ENCODE measurements at places on chromosomes 6 and 20. TPM values are rescaled to one million over a fixed set of nuclear protein-coding genes. Genes with fewer than 3 reads are reported as not detected.

GRCh38 chr6:157054531-157054979 is 268.8 kb downstream of the TMEM242 start:
- DNase-seq, result no peak

DNA sequence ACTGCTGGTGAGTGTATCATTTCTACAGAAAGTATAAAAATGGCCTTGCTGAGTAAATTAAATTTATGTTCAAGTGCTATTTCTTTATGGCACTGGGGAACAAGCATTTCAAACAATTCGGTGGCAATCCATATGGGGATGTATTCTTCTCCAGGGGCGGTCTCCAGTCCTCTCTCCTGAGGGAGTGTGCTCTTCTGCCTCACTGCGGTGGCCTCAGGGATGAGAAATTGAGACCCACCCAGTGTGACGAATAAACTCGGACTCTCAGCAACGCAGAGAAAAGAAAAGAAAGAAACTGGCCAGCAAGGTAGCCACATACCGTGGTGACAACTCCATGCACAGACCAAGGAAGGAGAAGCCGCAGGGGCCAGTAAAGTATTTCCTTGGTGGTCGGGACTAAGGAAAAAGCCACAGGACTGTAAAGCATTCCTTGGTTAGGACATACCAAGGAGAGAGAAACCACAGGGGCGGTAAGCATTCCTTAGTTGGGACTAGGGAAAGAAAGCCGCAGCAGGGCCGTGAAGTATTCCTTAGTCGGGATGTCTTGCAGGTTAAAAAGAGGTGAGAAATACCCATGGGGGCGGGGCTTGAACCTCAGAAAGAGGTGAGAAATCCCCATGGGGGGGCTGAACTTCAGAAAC is 13.6 kb upstream of the GOPC start:
- DNase-seq, result no peak

GRCh38 chr20:59603176-59603575 is 1.2 kb upstream of the PHACTR3 start:
- no peak for DNase-seq

DNA sequence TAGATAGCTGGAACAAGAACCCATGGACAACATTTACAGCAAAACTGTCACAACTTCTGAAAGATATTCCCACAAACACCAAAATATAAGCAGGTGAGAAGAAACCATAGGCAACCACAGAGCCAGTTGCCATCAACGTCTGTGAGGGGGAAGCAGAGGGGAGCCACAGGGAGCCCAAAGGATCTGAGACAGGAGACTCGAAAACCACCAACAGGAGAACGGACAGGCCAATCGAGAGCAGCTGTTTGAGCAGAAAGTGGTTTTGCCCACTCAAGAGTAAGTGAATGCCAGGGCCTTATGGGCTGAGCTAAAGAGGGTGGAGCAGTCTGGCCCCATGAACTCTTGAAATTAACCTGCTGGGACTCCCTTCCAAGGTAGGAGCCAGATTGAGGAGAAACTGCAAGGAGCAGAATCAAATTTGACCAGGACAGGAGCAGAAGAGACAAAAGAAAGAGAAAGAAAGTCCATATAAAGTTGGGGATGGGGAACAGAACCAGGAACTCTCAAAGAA is 195.4 kb downstream of the ANKRD60 start:
- DNase-seq, result no peak

- DNase-seq, result peak; percentile 87
Measured at GRCh38 chr6:38973178-38974057, 75.2 kb upstream of the GLP1R start.

DNA sequence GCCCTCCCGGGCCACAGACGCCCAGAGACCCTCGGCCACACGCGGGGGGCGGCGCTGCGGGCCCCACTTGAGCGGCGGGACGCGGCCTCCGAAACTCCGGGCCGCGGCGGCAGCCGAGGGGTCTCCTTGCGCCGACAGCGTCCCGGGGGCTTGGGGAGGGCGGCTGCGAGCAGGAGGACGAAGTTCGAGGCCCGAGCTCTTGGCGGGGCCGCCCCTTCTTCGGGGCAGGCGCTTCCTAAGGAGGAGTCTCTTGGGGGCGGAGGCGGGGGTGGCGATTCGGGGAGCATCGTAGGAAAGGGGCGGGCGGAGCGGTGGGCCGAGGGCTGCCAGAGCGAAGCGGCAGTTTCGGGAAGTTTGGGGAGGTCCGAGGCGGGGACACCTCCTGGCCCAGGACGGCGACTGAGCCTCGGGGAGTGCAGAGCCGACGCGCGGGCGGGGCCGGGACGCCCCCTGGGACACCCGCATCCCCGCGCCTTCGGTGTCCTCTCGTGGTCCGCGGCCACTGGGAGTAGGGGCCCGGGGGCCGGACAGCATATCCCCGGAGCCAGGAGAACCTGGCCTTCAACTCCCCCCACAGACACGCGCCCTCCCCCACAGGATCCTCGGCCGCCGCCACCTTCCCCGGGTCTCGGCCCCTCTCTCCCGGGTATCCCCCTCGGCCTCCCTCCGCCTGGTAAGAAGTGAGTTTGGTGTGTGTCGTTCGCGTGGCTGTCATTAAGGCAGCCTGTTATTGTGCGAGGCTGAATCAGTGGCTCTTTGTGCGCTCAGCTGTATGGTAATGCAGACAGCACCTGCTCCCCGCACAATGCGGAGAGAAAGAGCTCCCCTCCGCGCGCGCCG is 613 bp upstream of the DLL1 start:
- peak; percentile 27 for DNase-seq

GRCh38 chr6:82419132-82419581 is 55.5 kb downstream of the TPBG start:
- no peak for DNase-seq

DNA sequence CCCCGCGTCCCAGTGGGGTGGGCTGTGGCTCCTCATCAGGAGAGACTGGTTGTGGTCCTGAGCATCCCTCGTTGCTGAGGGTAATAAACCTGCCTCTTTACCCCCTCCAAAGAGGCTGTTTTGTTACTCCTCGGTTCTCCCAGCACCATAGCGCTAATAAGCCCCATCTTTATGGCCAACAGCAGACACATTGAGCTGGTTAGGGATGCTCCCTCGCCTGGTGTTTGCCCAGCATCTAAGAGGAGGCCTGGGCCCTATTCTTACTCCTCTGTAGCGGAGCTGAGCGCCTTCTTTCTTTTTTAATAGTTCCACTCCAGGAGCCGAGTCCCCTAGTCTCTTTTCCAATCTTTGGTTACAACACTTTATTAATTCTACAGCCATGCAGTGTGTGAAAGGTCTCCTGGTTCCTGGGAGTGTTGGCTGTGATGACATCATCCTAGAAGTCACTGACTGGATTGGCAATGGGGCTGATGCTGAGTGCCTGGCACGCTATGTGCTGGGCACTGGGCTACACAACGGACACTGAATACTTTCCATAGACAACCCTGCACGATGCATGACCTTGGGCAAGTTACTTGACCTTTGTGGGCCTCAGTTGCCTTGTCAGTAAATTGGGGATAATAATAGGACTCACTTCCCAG is 50.6 kb upstream of the CCDC167 start:
- peak; percentile 54 for DNase-seq

- no peak for DNase-seq
Measured at GRCh38 chr6:5055118-5055517, 30.0 kb upstream of the PPP1R3G start.

- DNase-seq, result peak; percentile 42
Measured at GRCh38 chr20:13494019-13494418, 144.7 kb downstream of the TASP1 start.

GRCh38 chr6:136609873-136610706 is 59.9 kb upstream of the MAP7 start:
- peak; percentile 96 for DNase-seq

- no peak for DNase-seq
Measured at GRCh38 chr20:19275038-19275629, 62.7 kb downstream of the SLC24A3 start.

- peak; percentile 7 for DNase-seq
Measured at GRCh38 chr6:41497994-41498393, 48.2 kb upstream of the FOXP4 start.

- DNase-seq, result no peak
Measured at GRCh38 chr6:31892821-31893220, 4.7 kb downstream of the EHMT2 start.

GRCh38 chr6:140546640-140547039 is 1172.2 kb upstream of the CITED2 start:
- peak; percentile 65 for DNase-seq

DNA sequence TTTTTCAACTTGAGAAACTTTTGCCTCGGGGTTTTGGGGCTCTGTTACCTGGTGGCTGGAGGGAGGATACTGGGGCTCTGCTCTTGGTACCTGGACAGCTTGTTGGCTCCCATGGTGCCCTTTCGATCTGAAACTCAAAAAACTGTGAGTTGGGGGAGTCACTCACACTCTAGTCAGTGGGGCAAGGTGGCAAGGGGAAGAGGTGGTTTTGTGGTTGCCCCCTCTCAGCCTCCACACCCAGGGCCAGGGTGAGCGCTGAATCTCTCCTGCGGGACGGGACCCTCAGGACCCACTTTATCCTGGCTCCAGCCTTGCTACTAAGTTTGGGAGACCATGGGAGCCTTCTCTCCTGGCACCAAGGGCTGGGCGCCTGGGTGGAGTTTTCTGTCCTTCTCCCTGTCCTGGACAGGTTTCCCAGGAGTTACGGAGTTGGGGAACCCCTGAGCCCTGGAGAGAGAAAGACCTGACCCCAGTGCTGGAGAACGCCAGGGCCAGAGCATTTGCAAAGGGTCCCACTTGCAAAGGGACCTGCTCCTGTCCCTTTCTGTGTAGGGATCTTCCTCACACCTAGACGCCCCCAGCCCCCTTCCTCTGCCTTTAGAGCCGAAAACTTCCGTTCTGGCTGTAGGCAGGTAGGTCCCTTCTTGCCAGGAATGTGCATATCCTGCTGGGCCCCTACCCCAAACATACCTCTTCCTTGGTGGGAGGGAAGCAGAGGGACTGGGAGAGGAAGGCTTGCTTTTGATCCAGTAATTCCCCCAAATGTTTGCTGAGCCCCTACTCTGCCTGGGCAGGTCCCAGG is 2.9 kb downstream of the FOXP4 start:
- no peak for DNase-seq

DNA sequence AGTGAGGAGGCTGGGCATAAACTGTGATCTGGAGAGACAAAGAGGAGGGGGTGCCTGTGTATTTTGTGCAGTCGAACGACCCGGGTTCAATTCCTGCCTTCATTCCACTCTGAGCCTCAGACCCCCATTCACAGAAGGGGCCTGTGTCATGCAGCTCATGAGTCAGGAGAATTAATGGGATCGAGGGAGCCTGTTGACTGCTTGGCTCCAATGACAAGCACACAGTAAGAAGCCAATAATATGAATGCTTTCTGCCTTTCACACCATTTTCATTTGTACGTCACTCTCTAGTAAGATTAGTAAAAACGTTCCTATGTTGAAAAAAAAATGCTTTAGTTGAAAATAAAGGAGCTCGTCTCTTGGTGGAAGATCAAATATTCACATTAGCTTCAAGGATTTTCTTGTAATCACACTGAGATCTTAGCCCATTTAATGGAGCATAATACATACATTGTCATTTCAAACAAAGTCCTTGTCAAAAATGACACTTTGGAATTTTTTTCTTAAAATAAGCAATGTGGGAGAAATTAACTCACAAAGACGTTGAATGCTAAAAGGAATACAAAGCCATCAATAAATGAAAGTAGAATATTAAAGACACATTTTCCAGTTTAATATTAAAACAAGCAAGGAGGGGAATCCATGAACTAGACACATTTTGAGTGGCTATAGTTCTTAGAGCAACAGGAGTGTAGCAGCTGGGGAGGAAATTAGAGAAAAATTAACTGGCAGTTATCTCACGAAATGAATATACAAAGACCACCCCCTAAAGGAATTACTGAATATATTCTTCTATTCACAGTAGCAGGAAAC is 246.7 kb upstream of the AFDN start:
- no peak for DNase-seq

DNA sequence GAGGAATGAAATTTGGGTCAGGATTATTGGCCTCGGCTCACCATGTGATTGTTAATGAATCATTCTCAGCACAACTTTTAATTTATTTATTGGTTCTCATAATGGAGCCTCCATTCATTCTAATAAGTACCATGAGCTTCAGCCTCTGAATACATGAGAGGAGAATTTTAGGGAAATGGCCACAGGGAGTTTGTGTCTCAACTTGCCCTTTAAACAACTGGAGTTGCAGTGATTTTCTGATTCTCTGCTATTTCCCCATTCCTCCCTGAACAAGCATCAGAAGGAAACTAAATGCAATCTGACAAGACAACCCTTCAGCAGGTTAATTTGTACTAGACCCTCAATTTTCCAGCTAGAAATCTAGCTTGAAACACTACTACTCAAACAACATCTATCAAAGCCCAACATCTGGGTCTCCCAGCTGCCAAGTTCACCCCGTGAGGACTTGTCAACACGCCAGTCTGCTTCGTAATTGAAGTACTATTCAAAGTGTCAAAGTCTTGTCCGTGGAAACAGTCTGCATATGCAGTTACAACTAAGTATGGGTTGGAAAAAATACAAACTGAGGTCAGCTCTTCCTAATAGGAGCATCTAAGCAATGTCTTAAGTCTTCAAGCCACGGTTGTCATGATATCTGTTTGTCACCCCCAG is 235.4 kb downstream of the CDH4 start:
- no peak for DNase-seq

DNA sequence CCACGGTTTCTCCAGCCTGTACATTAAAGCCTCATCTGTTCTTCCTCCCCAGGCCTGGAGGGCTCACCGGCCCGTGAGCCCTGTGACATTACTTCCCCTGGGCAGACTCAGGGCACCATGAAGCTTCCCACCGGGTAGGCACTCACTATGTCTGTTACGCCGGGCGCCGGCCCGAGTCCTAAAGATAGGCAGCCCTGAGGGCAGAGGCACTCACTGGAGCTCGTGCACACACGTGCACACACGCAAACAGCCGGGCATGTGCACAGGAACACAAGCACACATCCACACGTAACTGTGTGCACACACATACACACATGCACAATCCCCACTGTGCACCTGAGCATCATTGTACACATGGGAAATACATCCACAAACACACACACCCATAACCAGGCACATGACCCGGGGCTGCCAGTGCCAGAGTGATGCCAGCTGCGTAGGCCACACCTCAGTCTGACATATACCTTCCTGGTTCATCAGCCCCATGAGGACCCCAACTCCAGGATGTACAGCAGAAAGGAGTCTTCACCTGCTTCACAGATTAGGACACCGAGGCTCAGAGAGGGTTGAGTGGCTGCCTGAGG is 83.7 kb downstream of the YTHDF1 start:
- no peak for DNase-seq

- no peak for DNase-seq
Measured at GRCh38 chr6:168190646-168191443, 111.8 kb upstream of the FRMD1 start.

SLC25A27 gene
- 3.8 TPM for total RNA-seq

CCDC170 gene
- total RNA-seq, result not detected

THBS2 gene
- total RNA-seq, result not detected

CLVS2 gene
- total RNA-seq, result not detected

ZSCAN23 gene
- 3.4 TPM for total RNA-seq

SSTR4 gene
- not detected for total RNA-seq

COL21A1 gene
- total RNA-seq, result 1.0 TPM

ZNF391 gene
- total RNA-seq, result 5.9 TPM

FKBP5 gene
- total RNA-seq, result 12.4 TPM

ELOVL2 gene
- total RNA-seq, result 0.91 TPM

ADGRF1 gene
- total RNA-seq, result 82.6 TPM

TNNC2 gene
- total RNA-seq, result not detected

Measured in PC-3 (cell line).